Naive thymus-derived CD8-positive, alpha-beta T cell (primary cell): ENCODE measurements at places on chromosomes 13 and 19.

GRCh38 chr19:46495786-46496099 is at the start of gene PNMA8B:
TSS of gene PNMA8B (minus strand) at chr19:46495867. CDS start at chr19:46495465, 402 bp downstream.
- peak; percentile 30 for DNase-seq

- no peak for DNase-seq
Measured at GRCh38 chr13:59099182-59099974, 1064.3 kb downstream of the DIAPH3 start.

DNA sequence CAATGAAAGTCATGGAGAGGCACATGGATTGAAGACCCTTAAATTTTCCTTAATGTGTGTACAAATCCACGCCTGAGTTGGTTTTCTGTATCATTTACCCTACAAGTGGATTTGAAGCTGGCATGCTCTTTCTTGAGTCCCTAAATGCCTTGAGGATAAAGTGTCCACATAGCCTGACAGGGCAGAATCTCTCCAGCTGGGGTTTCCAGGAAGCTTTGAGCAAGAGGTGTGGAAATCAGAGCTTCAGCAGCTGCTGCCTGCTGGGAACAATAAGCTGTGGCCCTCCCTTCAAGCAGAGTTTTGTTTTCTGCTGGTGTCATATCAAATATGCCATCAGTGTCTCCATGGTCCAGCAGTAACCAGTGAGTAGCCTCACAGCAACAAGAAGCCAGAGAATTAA is 120.3 kb upstream of the SERTM1 start:
- DNase-seq = no peak

GRCh38 chr13:57045826-57046546 is 94.7 kb upstream of the PRR20A start:
- DNase-seq = no peak

DNA sequence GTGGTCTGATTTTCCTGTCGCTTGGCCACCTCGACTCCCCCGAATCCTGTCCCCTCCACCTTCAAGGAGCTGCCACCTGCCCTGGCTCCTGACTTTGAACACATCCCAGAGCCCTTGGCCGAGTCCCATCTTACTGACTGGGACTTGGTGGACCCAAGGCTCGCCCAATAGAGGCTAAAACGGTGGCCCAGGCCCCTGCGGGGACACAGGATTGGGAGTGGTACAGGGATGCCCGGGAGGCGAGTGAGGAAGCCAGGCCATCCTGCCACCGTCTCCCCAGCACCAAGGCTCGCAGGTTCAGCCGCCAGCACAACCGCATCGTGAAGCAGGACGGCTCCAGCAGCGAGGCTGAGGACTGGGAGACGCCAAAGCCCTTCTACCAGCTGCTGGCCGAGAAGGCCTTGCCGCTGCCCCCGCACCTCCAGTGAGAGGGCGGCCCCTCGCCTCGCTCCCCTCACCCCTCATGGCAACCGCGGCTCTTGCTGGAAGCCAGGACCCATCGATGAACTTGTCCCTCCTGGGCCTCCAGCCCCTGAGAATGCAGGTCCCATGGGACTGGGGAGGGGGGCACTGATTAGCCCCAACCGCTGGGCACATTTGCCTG is 5.3 kb downstream of the SIX5 start:
- no peak for DNase-seq
